HuH-7.5 (cell line): ENCODE measurements at places on chromosomes 7 and 10.
A peak's percentile ranks its signal among the peaks of the same experiment; 100 is the strongest.

GRCh38 chr7:156604311-156604710 is 36.3 kb upstream of the RNF32 start:
- no peak for DNase-seq

GRCh38 chr7:80967917-80968297 is 49.1 kb upstream of the SEMA3C start:
- no peak for DNase-seq

GRCh38 chr7:102122026-102122425 is 164.6 kb upstream of the SH2B2 start:
- DNase-seq: peak; percentile 36

- no peak for DNase-seq
Measured at GRCh38 chr10:62027841-62028501, 126.5 kb downstream of the ARID5B start.

DNA sequence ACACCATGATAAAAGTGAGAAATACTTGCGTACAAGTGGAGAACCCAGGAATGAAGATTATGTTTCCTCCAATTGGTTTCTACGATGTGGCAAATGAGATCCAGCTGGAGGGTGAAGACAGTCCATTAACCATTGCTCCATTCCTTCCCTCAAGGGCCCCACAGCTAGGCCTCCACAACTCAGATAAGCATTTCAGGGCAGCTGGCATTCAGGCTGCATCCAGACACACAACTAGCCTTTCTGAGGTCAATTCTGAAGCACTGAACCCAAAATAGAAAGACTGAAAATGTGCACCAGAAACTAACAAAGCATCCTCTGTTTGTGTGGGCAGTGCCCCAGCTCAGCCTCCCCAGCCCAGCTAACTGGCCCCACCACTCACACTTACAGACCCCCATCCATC is 94.8 kb downstream of the GSAP start:
- no peak for DNase-seq

DNA sequence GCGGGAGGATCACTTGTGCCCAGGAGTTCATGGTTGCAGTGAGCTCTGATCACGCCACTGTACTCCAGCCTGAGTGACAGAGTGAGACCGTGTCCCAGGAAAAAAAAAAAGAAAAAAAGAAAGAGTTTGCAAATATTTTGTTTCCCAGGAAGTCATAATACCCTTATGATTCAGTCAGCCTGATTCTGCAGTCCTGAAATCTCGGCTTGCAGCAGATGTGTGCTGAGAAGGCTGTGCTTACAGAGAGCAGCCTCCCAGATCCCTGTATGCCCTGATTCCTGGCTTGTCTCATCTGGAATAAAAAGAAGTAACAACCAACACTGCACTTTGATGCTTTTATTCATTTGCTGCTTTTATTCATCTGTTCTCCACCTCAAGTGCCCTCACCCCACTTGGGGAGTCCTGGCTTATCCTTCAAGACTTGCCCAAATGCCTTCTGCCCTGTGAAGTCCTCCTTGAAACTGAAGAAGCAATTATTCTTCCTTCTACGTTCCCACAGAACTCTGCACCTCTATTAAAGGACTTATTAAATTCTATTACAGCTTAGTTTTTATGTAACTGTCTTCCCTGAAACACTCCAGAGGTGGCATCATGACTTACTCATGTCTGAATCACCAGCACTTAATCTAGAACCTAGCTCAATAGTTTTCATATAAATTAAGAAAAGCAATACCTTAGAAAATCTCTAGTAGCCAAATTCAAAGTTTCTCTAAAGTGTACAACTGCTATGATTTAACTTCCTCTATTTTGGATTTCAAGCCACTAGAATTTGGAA is 27.7 kb upstream of the BPGM start:
- DNase-seq: no peak

GRCh38 chr7:86942995-86943394 is 116.5 kb downstream of the ELAPOR2 start:
- DNase-seq: no peak

DNA sequence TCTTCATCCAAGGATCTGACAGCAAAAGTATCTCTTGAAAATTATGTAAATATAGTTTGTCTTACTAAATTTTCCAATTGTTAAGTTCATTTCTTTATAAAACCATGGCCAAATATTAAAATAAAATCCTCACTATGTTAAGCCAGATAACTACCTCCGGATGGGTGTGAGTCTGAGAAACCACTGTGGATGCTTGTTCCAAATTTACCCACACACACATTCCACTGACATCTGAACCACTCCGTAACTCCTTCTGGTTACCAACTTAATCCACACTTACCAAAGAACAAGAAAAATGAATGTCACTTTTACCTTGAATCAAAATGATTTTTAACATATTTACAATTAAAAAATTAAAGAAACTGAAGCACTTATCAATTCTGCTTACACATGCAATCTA is 19.7 kb downstream of the CYTH3 start:
- DNase-seq: no peak

GRCh38 chr10:78231939-78232338 is 198.3 kb downstream of the RPS24 start:
- no peak for DNase-seq

DNA sequence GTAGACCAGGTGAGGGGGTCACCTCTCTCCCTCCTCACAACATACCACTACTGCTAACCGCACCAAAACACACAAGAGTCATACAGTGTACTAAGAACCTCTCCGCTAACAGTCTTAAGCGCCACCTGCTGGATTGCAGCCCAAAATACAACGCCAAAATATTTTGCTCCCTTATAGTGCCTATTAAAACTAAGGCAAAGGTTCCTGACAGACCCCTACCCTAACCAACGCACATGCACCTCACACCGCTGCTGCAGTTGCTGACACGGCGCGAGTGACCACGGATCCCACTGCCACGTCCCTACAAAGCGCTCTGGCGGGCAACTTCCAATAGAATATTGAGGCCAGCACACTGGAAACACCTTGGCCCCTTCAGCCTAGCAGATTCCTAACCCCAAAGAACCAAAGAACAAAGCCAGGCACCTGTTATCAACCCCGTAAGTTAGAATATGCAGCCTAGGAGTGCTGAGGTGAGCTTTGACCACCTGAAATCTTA is 563.6 kb upstream of the SEMA3D start:
- DNase-seq: no peak

DNA sequence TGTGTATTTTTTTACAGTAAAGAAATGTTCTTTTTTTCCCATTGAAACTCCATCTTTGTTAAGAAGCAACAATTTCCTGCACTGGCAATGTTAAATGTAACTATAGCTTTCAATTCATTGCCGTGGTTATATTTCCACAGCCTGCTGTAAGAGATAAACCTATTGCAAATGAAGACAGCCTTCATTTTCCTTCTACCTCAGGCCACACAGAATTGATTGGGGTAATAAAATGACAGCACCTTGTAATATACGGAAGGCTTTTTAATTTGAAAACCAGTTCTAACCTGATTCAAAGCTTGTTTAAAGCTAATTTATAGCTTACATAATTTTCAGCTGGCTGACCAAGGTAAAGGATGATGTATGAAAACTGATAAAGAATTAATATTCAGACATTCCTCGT is 161.9 kb downstream of the PHF14 start:
- no peak for DNase-seq

DNA sequence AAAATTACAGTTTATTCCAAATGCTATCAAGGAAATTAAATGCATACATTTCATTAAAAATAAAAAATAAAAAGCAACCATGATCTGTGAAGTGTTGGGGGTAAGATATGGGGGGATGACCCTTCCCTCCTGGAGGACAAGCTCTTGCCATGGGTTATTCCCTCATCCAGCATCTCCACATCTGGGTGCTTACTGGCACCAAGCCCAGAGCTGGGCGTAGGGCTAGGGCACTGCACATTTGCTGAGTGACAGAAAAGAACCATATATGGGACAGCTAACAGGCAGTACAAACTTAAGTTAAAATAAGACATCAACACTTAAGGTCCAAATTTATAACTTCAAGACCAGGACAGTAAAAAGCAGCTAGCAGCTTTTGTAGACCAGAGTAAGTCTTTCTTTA is 10.2 kb downstream of the CCDC6 start:
- DNase-seq: no peak

DNA sequence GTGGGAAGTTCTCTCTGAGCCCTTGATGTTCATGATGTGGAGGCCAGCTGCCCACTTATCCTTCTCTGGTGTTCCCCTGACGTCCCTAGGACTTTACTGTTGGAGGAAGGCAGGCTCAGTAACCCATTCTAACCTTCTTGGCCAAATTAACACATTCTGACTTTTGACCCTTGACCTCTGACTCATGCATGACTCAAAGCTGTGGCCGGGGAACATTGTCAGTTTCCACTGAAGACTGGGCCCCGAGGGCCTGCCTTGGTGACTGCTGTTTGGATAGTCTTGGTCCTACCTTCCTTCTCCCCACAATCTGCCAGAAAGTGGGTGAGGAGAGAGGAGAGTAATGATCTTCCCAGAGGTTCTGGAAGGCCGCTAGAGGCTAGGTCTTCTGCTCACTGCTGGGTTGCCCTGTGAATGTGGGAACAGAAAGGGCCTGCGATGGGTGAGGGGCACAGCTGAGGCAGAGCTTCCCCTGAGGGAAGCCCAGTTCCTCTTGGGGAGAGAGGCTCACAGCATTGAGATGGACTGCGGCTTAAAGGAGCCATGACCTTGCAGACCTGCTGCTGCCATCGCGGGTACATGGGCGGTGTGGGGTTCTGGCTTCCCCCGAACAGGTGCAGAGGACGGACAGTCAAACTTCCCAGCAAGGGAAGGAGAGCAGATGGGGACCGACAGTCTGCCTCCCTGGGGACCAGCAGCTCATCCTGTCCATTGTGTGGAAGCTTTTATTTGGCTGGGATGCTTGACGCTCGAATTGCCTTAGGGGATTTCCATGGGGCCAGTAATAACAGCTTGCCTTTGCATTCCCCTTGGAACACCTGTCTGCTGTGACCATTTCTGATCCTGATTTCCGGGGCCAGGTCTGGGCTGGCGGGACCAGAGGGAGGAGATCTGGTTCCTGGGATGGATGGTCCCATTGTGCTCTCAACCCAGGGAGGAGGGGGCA is 43.8 kb downstream of the ADAMTS14 start:
- no peak for DNase-seq

- no peak for DNase-seq
Measured at GRCh38 chr7:111126987-111127386, 36.1 kb downstream of the LRRN3 start.

DNA sequence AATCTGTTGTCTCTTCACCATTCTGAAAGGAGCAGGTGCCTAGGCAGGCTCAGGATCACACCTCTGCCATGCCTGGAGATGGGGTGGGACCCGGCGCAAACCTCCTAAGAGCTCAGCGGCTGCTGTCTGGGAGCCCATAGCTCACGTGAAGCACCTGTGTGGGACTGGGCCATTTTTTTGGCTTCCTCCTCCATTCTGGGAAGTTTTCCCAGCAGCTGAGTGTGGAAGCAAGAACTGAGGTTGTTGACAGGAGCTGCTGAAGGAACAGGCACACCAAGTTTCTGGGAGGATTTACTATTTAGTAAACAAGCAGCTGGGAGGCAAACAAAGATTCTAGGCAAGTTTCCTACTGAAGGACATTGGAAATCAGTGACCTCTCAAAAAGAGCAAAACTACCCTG is 77.3 kb downstream of the FAM13C start:
- DNase-seq: no peak

DNA sequence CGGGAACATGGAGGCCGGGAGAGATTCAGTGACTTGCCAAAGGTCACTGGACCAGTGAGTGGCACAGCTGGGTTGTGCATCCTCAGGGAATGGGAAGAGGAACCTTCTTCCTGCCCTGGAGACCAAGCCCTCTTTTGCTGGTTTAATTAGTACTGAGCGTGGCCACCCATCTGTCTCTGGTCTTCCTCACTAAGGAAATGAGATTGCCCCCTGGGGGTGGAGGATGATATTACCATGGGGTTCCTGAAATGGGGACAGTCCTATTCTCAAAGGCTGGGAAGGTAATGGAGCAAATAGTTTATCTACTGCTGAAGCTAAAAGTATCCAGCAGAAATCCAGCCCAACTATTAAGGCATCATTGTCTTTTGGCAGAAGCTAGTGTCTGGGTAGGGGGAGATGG is 98.6 kb upstream of the FGFR2 start:
- no peak for DNase-seq

DNA sequence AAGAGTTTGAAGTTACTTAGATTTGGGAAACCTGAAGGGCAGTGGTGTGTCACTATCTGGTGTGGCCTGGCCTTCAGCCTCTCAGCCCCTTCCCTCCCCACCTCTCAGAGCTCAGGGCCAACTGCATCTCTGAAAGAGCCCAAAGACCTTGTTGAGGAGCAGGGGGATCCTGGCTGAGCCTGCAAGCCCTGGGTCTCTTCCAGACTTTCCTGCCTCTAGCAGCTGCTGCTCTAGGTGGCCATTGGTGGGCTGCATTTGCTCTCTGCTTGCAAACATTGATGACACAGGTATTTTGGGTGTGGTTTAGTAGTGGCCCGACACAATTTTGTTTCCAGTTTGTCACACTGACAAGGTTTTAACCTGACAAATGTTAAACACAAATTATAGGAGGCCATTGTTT is 3.1 kb upstream of the UPP1 start:
- DNase-seq: no peak

DNA sequence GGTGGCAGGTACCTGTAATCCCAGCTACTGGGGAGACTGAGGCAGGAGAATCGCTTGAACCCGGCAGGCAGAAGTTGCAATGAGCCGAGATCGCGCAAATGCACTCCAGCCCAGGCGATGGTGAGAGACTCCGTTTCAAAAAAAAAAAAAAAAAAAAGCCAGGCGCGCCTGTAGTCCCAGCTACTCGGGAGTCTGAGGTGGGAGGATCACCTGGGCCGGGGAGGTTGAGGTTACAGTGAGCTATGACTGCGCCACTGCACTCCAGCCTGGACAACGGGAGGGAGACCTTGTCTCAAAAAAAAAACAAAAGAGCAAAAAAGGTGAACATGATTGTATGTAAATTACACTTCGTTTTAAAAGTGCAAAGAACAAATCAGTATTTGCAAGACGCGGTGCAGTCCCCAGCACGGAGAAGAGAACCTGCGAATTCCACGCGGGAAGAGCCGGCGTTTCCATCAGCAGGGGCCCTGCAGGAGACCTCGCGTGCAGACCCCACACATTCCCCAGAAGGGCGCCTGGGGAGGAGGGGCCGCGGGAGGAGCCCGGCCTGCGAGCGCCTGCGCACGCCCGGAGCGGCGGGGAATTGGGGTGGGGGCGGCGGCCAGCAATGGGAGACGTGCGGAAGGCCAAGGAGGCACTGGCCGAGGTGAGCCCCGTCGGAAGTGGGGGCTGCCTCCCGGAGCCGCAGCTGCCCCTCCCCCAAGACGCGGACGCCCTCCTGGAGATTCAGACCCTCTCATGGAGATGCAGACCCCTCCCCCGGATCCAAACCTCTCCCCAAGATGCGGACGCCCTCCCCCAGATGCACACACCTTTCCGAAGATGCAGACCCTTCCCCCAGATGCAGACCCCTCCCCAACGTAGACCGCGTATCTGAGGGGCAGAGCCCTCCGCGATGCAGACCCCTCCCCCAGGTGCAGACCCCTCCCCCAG is 16.7 kb upstream of the SUN1 start:
- peak; percentile 48 for DNase-seq

GRCh38 chr10:29761916-29762315 is 127.1 kb upstream of the SVIL start:
- DNase-seq: no peak

GRCh38 chr10:43348511-43349312 is 22.7 kb upstream of the FXYD4 start:
- DNase-seq: peak; percentile 85

GRCh38 chr7:112892263-112892662 is 102.1 kb upstream of the TMEM168 start:
- no peak for DNase-seq

- DNase-seq: no peak
Measured at GRCh38 chr7:92608380-92609322, 18.5 kb upstream of the FAM133B start.
